ENCODE measurements at places on chromosomes 11 and 22.

- DNase-seq = peak; percentile 88
These were observed 3.9 kb upstream of the BCL9L start for GRCh38 chr11:118929501-118930093.

DNA sequence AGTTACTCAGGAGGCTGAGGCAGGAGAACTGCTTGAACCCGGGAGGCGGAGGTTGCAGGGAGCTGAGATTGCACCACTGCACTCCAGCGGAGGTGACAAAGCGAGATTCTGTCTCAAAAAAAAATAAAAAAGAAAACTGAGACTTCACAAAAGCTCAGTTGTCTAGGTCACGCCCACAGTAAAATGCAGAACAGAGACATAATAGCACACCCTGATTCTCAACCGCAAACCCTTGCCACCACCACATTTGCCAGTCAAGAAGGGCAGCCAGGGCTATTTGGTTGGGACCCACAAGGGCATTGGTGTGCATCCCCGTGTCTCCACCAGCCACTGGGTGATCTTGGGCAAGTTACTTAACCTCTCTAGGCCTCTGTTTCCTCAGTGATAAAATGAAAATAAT lies 25.4 kb downstream of the CREB3L1 start:
- DNase-seq = no peak

GRCh38 chr11:68191661-68192579 lies 21.2 kb downstream of the KMT5B start:
- no peak for DNase-seq

- DNase-seq = no peak
These were observed 78.8 kb downstream of the DGCR2 start for GRCh38 chr22:19043121-19044085.

- DNase-seq = no peak
These were observed 123.8 kb downstream of the TEAD1 start for GRCh38 chr11:12797996-12798395.

- DNase-seq = no peak
These were observed 152.3 kb upstream of the RAG2 start for GRCh38 chr11:36750349-36750748.

- DNase-seq = peak; percentile 83
These were observed 13.8 kb upstream of the SLC39A13 start for GRCh38 chr11:47394322-47395222.

DNA sequence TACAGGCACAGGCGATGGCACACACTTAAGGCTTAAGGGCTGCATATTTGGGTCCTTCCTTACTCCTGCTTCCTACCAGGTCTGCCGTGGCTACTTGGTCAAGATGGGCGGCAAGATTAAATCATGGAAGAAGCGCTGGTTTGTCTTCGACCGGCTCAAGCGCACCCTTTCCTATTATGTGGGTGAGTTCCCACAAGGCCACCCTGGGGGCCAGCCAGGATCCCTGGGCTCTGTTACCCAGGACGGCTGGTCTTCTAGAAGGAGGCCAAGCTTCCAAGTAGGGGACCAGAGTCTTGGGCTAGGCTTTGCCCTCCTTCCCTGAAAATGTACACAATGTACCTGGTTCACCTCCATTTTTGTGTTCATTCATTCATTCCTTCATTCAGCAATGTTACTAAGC lies 29.1 kb downstream of the TREH start:
- DNase-seq = no peak

- DNase-seq = no peak
These were observed 19.6 kb downstream of the ENTHD1 start for GRCh38 chr22:39873965-39874364.

DNA sequence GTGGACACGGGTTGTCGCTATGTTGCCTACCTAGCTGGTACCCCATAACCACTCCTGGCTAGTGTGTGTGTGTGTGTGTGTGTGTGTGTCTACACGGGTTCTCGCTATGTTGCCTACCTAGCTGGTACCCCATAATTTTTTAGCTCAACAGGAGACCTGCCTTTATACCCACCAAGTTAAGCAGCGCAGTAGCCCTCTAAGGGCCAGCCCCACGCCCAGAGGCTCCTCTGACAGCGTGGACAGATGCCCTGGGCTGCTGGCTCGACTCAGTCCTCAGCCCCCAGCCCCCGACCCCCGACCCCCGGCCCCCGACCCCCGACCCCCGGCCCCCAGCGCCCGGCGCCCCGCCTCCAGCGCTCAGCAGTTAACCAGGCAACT lies 351 bp upstream of the AKIP1 start:
- no peak for DNase-seq

DNA sequence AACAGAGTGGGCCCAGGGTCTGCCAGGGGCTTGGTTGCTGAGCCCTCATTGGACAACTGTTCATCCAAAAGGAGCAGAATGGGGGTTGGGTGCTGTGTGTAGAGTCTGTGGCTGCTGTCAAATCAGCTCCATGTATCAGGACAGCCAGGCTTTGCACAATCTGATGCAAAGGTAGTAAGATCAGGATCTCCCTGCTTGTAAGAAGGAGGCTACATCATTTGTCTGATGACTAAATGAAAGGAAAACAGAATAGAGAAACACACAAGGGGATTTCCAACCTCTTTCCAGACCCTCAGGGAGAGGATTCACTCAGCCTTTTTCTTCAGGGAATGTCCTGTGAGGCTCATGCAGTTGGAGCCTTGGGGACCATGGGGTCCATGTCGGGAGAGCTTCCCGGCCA lies 7.2 kb downstream of the MICAL2 start:
- no peak for DNase-seq

- no peak for DNase-seq
These were observed 649 bp downstream of the PRRG4 start for GRCh38 chr11:32830413-32830738.

DNA sequence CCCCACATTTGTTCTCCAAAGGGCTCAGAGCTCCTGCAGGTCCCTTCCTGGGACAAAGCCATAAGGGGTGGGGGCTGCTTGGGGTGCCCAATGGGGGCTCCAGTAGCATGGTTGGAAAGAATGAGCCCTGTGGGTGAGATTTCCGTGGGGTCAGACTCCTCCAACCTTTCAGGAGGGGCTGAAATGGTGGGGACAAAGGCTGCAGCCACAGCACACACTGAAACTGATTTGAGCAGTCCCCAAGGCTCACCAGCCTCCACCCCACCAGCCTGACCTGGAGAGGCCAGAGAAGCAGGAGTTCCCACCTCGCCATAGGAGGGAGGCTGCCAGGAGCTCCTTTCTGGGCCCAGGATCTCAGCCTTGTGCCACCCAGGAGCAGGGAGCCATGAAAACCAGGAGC lies 69.2 kb downstream of the MN1 start:
- no peak for DNase-seq

DNA sequence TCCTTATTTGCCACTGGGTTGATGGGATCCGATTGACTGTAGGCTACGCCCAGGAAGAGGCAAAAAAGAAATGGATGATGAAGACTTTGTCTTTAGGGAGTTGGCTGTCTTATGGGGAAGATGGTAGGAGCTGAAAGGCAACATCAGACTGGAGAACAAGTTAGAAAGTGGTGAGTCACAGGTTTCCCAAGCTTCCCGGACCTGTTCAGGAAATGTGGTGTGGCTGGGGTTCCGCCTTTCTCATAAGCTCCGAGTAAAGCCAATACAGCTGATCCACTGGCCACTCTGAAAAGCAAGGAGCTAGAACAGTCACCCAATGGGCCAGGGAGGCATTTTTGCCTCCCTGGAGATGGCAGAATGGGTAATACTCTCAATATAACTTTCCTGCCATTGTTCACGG lies 194.5 kb downstream of the SNX19 start:
- no peak for DNase-seq

DNA sequence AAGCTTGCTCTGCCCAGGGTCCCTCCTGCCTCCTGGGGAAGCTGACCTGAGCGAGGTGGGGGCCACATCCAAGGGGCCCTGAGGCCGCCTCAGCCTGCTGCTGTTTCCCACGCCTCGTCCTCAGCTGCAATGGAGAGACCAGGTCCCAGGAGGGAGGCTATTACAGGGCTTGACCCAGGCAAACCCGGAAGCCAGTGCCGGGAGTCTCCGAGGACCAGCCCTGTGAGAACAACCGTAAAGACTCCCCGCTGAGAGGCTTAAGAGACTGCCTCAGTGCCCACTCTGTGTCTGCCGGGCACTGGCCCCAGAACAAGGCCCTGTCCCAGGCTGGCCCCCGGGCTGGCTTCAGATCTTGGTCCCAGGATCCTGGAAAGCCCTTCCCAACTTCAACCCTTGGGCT lies 124.3 kb upstream of the FGF3 start:
- DNase-seq = no peak

- DNase-seq = no peak
These were observed 18.7 kb downstream of the SYNGR1 start for GRCh38 chr22:39368461-39368911.
